ENCODE measurements at places on chromosomes 1 and 21.

GRCh38 chr1:42998386-42998785, 39.7 kb upstream of the SLC2A1 start:
- peaks cover 11% of the 10 kb centered on the region for H3K4me1 ChIP-seq
- H3K4me3 ChIP-seq: no peak overlapping the region
- H3K36me3 ChIP-seq: no peaks in the 10 kb centered on the region
- no peak for DNase-seq
- no peak overlapping the region for H3K27ac ChIP-seq

- H3K27ac ChIP-seq: no peak overlapping the region
- DNase-seq: no peak
- H3K27me3 ChIP-seq: no peaks in the 10 kb centered on the region
Measured at GRCh38 chr1:229621663-229622062, 4.3 kb downstream of the TAF5L start.

GRCh38 chr1:37699147-37699546, 6.8 kb downstream of the CDCA8 start:
- no peak overlapping the region for H3K27ac ChIP-seq
- no peak for DNase-seq
- H3K36me3 ChIP-seq: peaks cover 17% of the 10 kb centered on the region

- no peaks in the 10 kb centered on the region for H3K4me1 ChIP-seq
- DNase-seq: no peak
- H3K27ac ChIP-seq: no peak overlapping the region
Measured at GRCh38 chr1:69827732-69828131, 260.0 kb downstream of the LRRC7 start.

DNA sequence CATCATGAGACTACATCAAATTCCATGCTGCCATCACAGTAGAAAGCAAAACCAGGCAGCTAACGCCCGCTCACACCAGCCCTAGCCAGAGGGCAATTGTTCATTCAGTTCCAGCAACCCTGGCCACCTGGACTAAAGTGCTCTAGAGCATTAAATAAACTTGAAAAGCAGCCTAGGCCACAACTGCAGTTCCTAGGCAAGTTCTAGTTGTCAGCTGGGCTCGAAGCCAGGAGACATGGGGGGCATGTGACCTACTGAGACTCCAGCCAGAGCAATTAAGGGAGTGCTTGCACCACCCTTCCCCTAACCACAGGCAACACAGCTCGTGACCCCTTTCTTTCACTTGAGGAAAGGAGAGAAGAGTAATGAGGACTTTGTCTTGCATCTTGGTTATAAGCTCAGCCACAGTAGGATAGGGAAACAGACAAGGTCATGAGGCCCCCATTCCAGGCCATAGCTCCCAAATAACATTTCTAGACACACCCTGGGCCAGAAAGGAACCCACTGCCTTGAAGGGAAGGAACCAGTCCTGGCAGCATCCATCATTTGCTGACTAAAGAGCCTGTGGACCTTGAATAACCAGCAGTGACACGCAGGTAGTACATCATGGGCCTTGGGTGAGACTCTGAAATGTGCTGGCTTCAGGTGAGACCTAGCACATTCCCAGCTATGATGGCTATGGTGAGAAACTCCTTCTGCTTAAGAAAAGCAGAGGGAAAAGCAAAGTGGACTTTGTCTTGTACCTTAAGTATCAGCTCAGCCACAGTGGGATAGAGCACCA, 77.0 kb downstream of the ZZZ3 start:
- peak overlapping the region; percentile 74 for H3K27ac ChIP-seq
- peaks cover 6% of the 10 kb centered on the region for H3K4me1 ChIP-seq
- H3K27me3 ChIP-seq: no peaks in the 10 kb centered on the region

GRCh38 chr1:119582801-119583200, 65.3 kb downstream of the ZNF697 start:
- DNase-seq: no peak
- no peak overlapping the region for H3K4me3 ChIP-seq
- no peaks in the 10 kb centered on the region for H3K27me3 ChIP-seq
- peaks cover 10% of the 10 kb centered on the region for H3K4me1 ChIP-seq

GRCh38 chr1:27536767-27537166, 46.8 kb upstream of the WASF2 start:
- no peaks in the 10 kb centered on the region for H3K27me3 ChIP-seq
- H3K36me3 ChIP-seq: peaks cover 24% of the 10 kb centered on the region

GRCh38 chr1:69246710-69247109, 321.0 kb upstream of the LRRC7 start:
- peaks cover 3% of the 10 kb centered on the region for H3K27me3 ChIP-seq
- H3K27ac ChIP-seq: no peak overlapping the region
- no peak overlapping the region for H3K4me3 ChIP-seq
- no peaks in the 10 kb centered on the region for H3K36me3 ChIP-seq

DNA sequence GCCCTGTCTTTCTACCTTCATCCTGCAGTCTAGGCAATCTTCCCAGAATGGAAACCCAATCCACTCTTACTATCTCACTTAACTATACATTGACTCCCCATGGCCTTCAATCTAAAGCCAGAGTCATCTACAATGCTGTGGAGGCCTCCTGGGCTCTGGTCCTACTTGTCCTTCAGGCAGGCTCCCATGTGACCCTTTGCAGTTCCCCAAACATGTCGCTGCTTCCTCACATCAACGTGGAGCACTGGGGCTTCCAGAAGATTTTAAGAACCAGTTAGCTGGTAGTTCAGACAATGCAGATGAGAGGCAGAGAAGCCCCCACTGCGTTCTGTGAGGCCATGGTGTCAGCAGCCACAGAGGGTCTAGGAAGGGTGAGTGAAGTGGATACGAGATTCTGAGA, 18.6 kb downstream of the LYPD8 start:
- H3K36me3 ChIP-seq: no peaks in the 10 kb centered on the region
- H3K4me1 ChIP-seq: no peaks in the 10 kb centered on the region
- H3K4me3 ChIP-seq: no peak overlapping the region
- no peak for DNase-seq
- no peak overlapping the region for H3K27ac ChIP-seq

GRCh38 chr1:74245168-74245772, 10.1 kb downstream of the TNNI3K start:
- H3K27ac ChIP-seq: no peak overlapping the region
- H3K27me3 ChIP-seq: no peaks in the 10 kb centered on the region
- peaks cover 17% of the 10 kb centered on the region for H3K4me1 ChIP-seq
- H3K4me3 ChIP-seq: no peak overlapping the region
- no peak for DNase-seq
